Epithelial cell of esophagus (primary cell): ENCODE measurements at places on chromosomes 16 and 17.

GRCh38 chr16:85649411-85650134, 36.5 kb downstream of the GSE1 start:
- DNase-seq = no peak

DNA sequence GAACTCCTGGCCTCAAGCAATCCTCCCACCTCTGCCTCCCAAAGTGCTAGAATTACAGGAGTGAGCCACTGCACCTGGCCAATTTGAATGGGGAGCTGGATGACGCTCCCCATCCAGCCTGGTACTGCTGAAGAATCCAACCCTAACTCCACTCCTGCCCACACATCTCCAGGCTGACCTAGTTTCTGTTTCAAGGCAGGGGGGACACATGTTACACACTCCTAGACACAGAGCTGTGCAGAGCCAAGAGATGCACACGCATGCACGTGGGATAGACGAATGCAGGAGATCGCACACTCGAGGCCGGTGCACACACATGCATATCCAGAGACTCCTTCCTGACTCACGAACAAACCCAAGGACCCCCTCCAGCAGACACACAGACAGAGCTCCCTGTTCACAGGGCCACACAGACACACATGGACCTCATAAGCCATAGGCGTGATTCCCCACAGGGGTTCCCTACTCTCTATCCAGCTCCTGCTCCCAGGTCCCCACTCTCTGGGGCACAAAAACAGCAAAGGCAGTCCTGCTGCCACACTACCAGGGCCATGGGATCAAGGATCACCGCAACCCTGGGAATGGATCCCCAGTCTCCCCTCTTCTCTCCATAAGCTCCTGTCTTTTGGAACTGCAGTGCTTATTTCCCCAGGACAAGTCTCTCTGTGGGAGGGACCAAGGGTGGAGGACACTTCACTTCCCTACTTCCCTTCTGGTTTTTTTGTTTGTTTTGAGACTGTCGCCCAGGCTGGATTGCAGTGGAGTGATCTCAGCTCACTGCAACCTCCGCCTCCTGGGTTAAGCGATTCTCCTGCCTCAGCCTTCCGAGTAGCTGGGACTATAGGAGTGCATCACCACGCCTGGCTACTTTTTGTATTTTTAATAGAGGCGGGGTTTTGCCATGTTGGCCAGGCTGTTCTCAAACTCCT, 14.4 kb downstream of the EPOP start:
- no peak for DNase-seq

- no peak for DNase-seq
These were observed 39.7 kb downstream of the SCPEP1 start for GRCh38 chr17:57017625-57018024.

GRCh38 chr17:9575381-9576101, at the start of gene STX8:
Gene STX8 (minus strand): TSS chr17:9575820. CDS start chr17:9575808, 12 bp downstream.
- DNase-seq = peak; percentile 90

- no peak for DNase-seq
These were observed 21.9 kb downstream of the ORC6 start for GRCh38 chr16:46711106-46712058.

DNA sequence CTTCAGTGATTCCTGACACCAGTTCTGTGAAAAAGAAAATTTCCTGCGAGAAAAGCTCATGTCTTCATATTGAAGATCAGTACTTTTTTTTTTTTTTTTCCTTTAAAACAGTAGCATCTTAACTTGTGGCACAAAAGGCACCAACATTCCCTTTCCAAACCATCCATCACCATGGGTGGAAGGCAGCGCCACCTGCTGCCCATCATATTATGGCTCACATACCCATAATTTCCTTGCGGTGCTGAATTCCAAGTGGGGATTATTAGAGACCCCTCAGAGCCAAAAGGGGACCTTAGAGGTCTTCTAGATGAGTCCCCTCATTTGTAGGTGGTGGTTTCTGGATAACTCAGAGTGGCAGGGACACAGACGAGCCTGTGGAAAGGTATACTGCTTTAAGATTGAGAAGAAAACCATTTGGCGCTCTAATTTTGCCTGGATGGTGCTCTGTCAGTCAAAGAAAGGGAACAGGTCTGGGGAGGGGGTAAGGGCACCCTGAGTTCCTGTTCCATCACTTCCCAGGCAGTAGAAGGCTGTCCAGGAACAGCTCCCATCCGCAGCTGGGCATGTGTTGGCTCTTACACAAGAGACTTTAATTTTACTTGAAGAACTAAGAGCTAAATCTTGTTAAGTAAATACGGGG, 7.9 kb upstream of the SOST start:
- DNase-seq = peak; percentile 62

- DNase-seq = no peak
These were observed 103.1 kb downstream of the AATF start for GRCh38 chr17:37051833-37052232.

DNA sequence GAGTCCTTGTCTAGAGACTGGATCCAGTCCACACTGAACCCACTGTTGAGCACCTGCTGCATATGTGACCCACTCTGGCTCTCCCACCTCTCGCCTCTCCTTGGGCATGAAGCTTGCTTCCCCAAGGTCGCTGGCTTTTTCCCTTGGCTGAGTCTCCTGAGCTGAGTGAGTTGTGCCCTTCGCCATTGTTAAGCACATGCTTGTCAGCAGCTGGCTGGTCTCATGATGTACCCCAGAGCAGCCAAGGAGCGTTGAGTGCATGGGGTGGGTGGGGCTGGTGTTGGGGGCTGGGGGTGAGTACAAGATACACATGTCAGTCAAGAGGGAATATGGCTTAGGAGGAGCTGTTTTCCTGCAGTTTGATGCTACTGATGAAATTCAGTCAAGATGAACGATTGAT, 165.6 kb downstream of the SNX29 start:
- DNase-seq = no peak

DNA sequence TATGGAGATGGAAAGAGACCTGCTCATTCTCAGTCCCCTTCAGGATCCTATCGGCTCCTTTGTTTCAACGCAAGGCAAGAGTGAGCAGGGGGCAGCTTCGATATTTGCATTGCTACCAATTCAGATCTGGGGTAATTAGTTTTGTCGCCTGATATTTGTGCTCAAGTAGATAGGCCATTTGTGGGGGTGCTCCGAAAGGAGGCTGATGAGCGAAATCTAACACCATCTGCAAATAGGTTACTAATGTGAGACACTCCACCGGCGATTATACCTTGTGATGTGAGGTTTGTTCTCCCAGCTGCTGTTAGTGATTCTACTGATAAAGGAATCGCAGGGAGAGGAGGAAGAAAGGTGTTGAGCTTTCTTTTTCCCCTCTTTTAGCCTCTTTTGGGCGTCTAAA, 31.5 kb downstream of the WSCD1 start:
- no peak for DNase-seq

- DNase-seq = no peak
These were observed 91.4 kb downstream of the GRIN2A start for GRCh38 chr16:10090816-10091215.

DNA sequence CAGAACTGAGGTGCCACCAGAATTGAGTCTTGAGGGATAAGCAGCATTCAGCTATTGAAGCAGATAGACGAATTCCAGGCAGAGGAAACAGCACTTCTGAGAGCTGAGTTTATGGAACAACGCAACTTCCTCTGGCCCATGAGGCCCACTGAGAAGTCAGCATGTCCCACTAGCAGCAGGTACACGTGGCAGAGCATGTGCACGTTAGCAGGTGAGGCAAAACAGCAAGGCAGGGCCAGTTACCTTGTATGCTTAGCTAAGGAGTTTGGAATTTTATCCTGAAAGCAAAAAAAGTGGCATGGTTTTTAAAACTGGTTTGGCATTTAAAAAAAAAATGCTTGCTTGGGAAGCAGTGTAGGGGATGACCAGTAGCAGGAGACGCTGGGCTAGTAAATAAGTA, 305.6 kb downstream of the CPPED1 start:
- DNase-seq = no peak

DNA sequence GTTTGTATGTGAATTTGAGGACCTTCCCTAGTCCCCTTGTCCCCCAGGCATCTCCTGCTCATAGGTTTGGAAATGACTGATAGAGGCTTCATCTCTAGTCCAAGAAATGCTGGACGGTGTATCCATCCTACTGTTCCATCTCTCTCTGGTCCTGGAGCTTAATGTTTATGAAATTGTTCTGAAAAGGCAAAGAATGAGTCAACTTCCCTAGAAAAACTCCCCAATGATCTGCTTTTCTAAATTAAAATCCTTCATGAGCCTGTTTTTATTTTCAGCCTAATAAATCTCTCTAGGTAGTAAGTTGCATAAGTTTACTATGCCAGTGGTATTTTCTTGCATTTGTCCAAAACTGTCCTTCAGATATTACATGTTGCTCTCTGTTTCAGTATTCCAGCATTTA, 2.1 kb upstream of the IGSF6 start:
- no peak for DNase-seq

DNA sequence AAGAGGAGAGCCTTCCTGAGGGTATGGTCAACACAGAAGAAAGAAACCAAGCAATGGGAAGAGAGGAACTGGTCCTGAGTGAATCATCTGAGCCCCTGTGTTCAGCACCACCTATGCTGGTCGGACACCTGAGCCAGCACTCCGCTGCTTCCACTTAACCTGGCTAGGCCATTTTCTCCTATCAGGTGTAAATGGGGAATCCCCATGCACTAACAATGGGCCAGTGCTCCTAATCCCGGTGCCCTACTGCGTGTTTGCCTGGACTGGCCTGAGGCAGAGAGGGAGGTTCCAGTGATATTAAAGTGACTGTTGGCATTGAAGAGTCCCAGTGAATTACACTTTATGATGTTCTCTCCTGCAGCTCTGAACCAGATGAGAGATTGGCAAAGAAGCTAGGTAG, 34.4 kb upstream of the XYLT2 start:
- no peak for DNase-seq

- no peak for DNase-seq
These were observed 28.4 kb upstream of the NPTX1 start for GRCh38 chr17:80504686-80505413.

DNA sequence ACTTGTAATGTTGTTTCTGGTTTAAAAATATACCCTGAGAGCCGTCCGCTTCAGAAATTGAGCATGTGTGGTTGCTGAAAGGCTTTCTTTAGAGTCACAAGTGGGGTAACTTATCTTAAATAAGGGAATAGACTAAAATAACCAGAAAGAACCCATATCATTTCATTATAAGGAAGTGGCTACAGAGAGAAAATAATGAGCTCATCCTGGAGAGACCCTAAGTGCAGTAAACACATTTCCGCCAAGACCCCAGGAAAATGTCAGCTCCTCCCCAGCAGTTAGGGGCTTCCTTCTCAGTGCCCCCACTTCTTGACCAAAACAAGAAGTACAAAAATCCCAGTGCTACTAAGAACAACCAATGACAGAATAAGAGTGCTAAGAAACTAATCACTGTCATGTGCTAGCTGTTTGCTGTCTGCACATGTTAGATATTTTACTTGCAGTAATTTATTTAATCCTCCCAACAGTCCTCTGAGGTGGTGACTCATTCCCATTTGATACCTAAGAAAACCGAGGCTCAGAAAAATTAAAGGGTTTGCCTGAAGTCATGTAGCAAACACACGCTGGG, 83.5 kb downstream of the CDYL2 start:
- DNase-seq = peak; percentile 36

GRCh38 chr16:89307421-89307805, 89.9 kb downstream of the ZNF778 start:
- DNase-seq = no peak

DNA sequence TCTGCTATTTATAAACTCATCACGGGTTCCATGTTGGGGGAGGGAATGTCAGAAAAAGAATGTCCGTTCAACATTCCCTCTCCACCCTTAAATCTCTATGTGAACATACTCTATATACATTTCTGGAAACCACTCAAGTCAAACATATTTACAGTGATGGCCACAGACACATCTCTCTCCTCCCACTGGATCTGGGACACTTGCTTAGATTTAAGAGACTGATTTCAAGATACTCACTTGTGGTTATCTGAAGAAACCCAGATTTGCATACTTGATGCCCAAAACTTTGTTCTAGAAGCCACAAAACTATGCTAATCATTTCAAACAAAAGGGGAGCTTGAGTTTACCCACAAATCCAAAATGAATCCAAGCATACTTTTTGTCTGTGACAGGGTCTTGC, 182.9 kb upstream of the SOX9 start:
- no peak for DNase-seq

GRCh38 chr17:54982399-54982798, 13.8 kb downstream of the STXBP4 start:
- DNase-seq = no peak

GRCh38 chr16:68040506-68041288, 17.6 kb downstream of the DUS2 start:
- DNase-seq = peak; percentile 83

DNA sequence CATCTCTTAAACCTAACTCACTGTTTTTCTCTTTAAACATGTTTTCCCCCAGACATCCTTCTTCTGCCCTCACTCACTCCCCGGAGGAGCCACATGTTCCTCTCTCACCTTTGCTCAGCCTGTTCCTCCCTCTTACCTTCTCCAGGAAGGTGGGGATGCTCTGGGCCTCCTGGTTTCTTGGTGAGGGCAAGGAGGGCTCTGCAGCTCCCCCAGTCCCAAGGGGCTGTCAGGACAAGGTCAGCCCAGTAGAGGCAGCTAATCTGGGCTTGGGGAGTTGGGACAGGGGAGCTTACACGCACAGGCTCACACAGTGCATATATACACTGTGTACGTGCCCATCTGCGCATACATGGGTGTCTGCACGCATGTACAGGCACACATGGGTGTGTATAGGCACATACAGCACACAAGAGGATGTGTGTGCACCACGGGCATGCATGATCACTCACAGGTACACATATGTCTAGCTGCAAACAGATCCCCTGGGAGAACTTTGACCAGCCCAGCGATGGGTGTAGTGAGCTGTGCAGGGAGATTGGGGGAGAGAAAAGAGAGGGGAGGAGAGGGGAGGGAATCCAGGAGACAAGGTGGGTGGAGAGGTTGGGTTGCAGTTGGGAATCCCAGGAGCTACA, 28.6 kb upstream of the SPNS3 start:
- DNase-seq = no peak

GRCh38 chr17:15509095-15509494, 41.7 kb upstream of the CDRT4 start:
- no peak for DNase-seq

DNA sequence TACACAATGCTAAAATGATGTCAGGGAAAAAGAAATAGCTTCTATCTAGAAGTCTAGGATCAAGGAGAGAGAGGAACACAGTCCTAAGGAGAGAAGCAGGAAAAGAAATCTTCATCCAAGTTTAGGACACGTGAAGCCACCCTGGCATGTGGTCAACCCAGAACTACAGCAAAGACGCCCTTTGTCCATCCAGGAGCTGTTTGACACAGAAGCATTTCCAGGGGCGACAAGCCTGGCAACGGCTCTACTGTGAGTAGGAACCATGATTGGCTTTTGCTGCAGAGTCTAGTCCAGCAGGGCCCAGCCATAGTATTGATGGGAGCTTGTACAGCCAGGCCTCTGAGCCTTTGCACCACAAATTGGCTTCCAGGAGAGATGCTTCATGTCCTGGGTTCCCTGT, 185.4 kb upstream of the RPL38 start:
- DNase-seq = no peak

- DNase-seq = no peak
These were observed 128.8 kb downstream of the RAP1GAP2 start for GRCh38 chr17:2925011-2925410.

GRCh38 chr17:11391134-11391533, 150.1 kb downstream of the SHISA6 start:
- no peak for DNase-seq
